ENCODE measurements at places on chromosomes 4 and X. TPM values are rescaled to one million over a fixed set of nuclear protein-coding genes. Genes with fewer than 3 reads are reported as not detected.

DNA sequence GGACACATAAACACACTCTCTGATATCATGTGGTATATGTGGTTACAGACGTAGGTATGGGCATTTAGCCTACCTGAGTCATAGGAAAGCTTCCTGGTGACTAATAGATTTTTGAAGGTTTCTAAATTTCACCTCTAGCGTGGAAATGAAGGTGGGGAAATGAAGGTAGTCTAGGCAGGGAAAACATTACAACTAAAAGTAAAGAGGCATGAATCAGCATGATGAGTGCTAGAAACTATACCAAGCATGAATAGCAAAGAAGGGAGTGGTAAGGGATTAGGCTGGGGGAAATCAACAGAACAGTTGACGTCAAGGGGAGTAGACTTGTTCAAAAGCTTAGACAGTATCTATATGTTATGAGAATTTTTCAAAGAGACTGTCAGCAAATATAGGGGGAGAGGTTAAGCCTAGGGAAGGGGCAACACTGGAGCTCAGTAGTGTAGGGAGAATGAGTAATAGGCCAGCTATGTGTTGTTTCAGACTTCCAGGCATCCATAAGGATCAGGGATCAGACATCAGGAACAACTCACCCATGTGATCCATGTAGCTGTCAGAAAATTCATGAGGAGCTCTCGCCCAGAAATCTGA is 279.3 kb upstream of the DIPK2B start:
- DNase-seq = no peak
- no peaks in the 10 kb centered on the region for H3K36me3 ChIP-seq
- no peak overlapping the region for H3K4me3 ChIP-seq
- H3K27me3 ChIP-seq = no peaks in the 10 kb centered on the region
- H3K27ac ChIP-seq = no peak overlapping the region

- H3K36me3 ChIP-seq = peaks cover 29% of the 10 kb centered on the region
- peaks cover 66% of the 10 kb centered on the region for H3K4me1 ChIP-seq
- peak; percentile 60 for DNase-seq
- H3K27ac ChIP-seq = peak within 1 kb of the TSS; percentile 96
These were observed at the start of gene ZFX for GRCh38 chrX:24149351-24150050. Gene ZFX (plus strand): TSS chrX:24149729. CDS start chrX:24172743, 23,014 bp downstream.

DNA sequence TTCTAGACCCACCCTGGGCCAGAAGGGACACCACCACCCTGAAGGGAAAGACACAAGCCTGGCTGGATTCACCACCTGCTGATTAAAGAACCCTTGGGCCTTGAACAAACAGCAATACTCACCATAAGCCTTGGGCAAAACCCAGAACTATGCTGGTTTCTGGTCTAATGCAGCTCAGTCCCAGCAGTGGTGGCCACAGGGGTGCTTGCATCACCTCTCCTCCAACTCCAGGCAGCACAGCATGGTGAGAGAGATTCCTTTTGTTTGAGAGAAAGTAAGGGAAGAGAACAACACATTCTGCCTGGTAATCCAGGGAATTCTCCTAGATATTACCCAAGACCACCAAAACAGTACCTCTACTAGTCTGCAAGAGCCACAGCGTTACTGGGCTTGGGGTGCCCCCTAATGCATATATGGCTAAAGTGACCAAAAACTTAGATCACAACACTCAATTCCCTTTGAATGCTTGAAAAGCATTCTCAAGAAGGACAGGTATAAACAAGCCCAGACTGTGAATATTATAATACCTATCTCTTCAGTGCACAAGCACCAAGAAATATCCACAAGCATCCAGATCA is 25.7 kb downstream of the RNF128 start:
- H3K4me3 ChIP-seq = no peak overlapping the region
- H3K4me1 ChIP-seq = no peaks in the 10 kb centered on the region
- H3K27me3 ChIP-seq = no peaks in the 10 kb centered on the region
- H3K27ac ChIP-seq = no peak overlapping the region
- no peak for DNase-seq

- H3K36me3 ChIP-seq = no peaks in the 10 kb centered on the region
- H3K27me3 ChIP-seq = no peaks in the 10 kb centered on the region
- DNase-seq = no peak
- H3K4me1 ChIP-seq = peaks cover 9% of the 10 kb centered on the region
- peak overlapping the region; percentile 1 for H3K27ac ChIP-seq
- no peak overlapping the region for H3K4me3 ChIP-seq
These were observed 23.2 kb downstream of the RWDD4 start for GRCh38 chr4:183635741-183636140.

DNA sequence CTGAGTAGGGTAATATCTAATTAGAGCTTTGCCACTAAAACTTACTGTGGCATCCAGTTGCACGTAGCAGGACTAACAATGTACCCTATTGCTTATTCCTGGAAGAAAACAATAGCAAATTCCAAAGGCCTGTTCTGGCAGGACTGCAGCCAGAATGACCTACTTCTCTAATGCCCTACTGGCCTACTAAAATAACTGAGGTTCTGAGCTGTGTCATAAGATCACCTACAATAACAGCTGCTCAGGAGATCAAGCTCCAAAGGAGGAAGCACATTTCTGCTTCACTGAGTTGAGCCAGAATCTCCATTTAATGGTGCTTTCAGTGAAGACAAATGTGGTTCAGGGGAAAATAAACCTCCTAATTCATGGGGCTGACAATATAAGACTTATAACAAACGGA is 42.2 kb upstream of the CXCL8 start:
- no peak overlapping the region for H3K27ac ChIP-seq
- no peaks in the 10 kb centered on the region for H3K36me3 ChIP-seq

DNA sequence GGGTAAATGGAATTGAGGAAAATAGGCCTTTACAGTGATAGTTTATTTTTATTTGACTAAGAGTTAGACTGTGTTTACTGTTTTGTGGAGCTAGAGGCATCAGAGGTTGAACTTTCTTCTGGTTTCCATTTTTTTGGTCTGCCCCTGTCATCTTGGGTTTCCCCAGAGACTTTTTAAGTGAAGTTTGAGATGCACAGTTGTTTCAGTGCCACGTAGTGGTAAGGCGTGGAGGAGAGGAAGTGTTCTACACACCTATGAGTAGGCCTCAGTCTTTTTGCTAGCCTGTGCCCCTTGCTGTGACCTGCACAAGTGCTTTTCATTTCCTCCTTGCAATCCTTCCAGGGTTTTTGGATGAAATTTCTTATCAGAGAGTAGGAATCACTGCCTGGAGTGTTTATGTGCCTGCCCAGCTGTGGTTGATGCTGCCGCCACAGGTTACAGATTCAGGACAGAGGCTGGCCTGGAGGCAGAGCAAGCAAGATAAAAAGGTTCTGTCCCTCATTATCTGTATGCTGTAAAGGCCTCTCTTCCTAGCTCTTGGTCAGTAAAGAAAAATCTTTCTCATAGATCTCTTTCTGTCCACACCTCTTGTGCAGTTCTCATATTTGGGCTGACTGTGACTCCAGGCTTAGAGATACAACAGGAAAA is 12.5 kb upstream of the HSFX4 start:
- H3K4me3 ChIP-seq = no peak overlapping the region
- peaks cover 3% of the 10 kb centered on the region for H3K4me1 ChIP-seq
- no peaks in the 10 kb centered on the region for H3K27me3 ChIP-seq
- no peak overlapping the region for H3K27ac ChIP-seq

DNA sequence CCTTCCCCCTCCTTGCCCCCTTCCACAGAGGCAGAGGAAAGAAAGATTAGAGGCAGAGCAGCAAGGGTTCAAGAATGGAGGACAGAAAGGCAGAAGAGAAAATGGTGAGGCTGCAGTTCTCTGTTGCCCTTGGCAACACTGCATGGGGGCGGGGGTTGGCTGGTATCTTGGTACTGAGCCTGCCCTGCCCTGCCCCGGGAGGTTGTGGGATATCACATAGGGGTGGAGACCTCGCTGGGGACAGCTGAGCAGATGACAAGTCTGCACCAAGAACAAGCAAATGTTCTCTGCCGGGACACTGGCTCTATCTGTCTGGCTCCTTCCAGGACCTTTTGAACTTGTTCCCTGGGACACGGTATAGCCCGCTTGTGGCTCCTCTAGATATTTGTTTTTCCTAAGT is 39.8 kb downstream of the NHS start:
- no peak overlapping the region for H3K27ac ChIP-seq
- H3K36me3 ChIP-seq = no peaks in the 10 kb centered on the region
- DNase-seq = no peak
- no peaks in the 10 kb centered on the region for H3K4me1 ChIP-seq

- H3K27ac ChIP-seq = no peak overlapping the region
- DNase-seq = no peak
- no peaks in the 10 kb centered on the region for H3K36me3 ChIP-seq
- H3K27me3 ChIP-seq = no peaks in the 10 kb centered on the region
- no peaks in the 10 kb centered on the region for H3K4me1 ChIP-seq
These were observed 82.1 kb downstream of the CLDN34 start for GRCh38 chrX:10049236-10049635.

DNA sequence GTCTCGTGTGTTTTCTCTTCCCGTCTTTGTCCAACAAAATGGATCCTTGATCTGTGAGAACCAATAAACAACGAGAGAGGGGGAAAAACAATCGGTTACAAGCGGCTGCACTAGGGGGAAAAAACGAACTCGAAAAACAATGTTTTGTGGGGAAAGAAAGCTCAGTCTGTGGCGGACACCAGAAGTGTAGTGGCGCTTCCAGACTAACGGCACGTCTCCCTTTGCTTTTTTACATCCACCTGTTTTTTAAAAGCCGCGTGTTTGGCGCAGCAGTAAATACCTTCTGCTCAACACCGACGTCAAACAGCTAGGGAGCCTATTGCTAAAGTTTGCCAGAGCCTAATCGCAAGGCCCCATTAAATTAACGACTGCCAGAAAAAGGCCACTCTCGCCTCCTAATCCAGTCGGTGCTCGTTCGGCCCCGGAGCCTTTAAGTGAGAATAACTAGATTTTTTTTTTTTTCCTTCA is 3.3 kb downstream of the NKX6-1 start:
- H3K36me3 ChIP-seq = peaks cover 7% of the 10 kb centered on the region
- H3K27ac ChIP-seq = peak overlapping the region; percentile 62
- peaks cover 83% of the 10 kb centered on the region for H3K27me3 ChIP-seq
- H3K4me1 ChIP-seq = peaks cover 14% of the 10 kb centered on the region
- no peak for DNase-seq

GRCh38 chr4:106104276-106104675 is 209.0 kb downstream of the NPNT start:
- peaks cover 39% of the 10 kb centered on the region for H3K36me3 ChIP-seq
- no peak overlapping the region for H3K27ac ChIP-seq
- no peak overlapping the region for H3K4me3 ChIP-seq
- H3K27me3 ChIP-seq = no peaks in the 10 kb centered on the region
- no peaks in the 10 kb centered on the region for H3K4me1 ChIP-seq
- no peak for DNase-seq

DNA sequence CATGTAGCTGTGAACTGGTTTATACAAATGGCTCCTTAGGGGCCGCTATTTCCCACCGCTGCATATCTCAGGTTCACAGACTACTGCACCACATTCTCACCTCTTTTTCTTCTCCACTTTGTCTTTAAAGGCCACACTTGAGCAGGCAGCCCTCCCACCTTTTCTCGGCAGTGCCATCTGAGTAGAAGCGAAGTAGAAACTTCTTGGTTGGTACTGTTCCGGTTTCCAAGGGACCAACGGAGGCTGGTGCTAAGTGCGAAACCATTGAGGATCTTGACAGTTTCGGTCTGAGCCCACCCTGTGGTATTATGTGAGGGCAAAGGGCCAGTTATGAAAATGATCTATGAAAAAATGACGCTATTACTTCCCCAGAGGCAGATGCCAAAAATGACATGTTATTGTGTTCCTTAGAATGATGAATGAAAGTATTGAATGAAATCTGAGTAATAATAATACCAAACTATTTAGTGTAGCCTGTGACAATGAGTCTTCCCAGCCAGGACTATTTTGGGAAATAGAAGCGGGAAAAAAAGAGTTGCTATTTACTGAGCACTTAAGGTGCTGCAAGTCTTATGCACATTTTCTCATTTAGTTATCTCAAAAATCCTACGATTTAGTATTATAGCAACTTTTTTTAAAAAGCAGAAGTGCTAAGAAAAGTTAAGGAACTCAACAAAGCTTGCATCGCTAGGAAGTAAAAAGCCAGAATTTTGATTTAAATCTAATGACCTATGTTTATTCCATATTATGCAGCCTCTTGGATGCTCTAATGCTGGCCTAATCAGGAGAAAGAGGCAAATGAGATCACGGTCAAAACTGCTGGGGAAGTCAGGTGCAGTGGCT is 29.6 kb upstream of the CHRNA9 start:
- H3K27me3 ChIP-seq = no peaks in the 10 kb centered on the region
- H3K4me3 ChIP-seq = peak overlapping the region; percentile 33
- peaks cover 92% of the 10 kb centered on the region for H3K4me1 ChIP-seq
- H3K36me3 ChIP-seq = peaks cover 22% of the 10 kb centered on the region
- DNase-seq = peak; percentile 35

DNA sequence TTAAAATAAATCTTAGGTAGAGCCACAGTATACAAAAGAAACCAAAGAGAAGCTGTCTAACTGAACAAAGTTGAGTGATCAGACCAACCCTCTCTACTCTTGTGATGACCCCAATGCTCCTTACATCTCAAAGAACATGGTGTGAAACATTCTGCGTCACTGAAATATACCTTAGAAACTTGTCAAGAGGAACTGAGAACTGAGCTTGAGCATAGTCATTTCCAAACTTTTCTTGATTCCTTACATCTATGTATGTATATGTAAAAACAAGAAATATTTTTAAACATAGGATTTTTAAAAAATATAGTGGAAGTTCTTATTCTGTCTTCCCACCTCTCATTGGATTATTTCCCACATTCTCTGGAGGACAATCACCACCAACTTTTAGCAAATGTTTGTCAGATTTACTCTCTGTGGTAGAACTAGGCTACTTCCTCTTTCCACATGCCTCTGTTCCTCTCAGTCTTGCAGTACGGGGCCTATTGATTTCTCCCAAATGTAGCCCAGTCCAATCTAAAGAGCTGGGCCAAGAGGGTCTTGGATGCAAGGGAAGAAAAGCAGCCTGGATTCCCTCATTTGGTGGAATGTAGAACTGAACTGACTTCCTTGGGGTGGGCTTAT is 98.2 kb upstream of the HHIP start:
- no peaks in the 10 kb centered on the region for H3K4me1 ChIP-seq
- no peaks in the 10 kb centered on the region for H3K36me3 ChIP-seq

DNA sequence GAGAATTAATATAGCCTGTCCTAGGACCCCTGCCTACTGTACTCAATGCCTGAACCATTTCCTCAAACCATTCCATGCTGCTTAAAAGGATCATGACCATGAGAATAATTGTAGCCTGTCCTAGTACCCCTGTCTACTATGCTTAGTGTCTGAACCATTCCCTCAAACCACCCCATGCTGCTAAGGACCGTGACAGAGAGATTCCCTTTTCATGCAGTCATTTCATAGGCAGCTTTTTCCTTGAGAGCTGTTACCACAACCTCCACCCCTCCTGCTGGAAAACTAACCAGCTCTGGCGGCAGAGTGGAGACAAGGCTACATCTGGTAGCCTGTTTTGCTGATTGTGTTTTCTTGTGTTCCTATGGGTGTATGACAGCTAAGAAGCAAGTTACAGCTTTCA is 174.9 kb upstream of the SMARCAD1 start:
- no peak overlapping the region for H3K27ac ChIP-seq
- no peaks in the 10 kb centered on the region for H3K27me3 ChIP-seq
- no peaks in the 10 kb centered on the region for H3K36me3 ChIP-seq
- no peak overlapping the region for H3K4me3 ChIP-seq
- no peak for DNase-seq

GRCh38 chr4:90503677-90504076 is 376.5 kb downstream of the CCSER1 start:
- no peaks in the 10 kb centered on the region for H3K36me3 ChIP-seq
- DNase-seq = no peak
- H3K4me3 ChIP-seq = no peak overlapping the region
- H3K27me3 ChIP-seq = no peaks in the 10 kb centered on the region

The CDKL2 gene
- total RNA-seq = 0.74 TPM

The NLGN3 gene
- total RNA-seq = 1.6 TPM

The PDLIM3 gene
- not detected for total RNA-seq

The CXorf38 gene
- total RNA-seq = 19.8 TPM

The SLITRK4 gene
- not detected for total RNA-seq

The RASGEF1B gene
- total RNA-seq = 2.7 TPM

The CPLX1 gene
- 0.42 TPM for total RNA-seq

The CENPVL2 gene
- not detected for total RNA-seq

The TLR6 gene
- 3.5 TPM for total RNA-seq

Measured in activated CD4-positive, alpha-beta T cell treated with anti-CD3 and anti-CD28 coated beads, Interleukin-2, amount 10 ng/mL, durations not matched to agents 7 days and 5 days (primary cell).